Right atrium auricular region (tissue), 2 donors: ENCODE measurements at places on chromosomes 2 and 18. TPM values are rescaled to one million over a fixed set of nuclear protein-coding genes. Genes with fewer than 3 reads are reported as not detected.

Gene FRZB
- total RNA-seq: 2.4 TPM

Gene STAT4
- total RNA-seq: 15.2 TPM

Gene POTEJ
- not detected for total RNA-seq

Gene NTSR2
- total RNA-seq: not detected

Gene ZNF804A
- not detected for total RNA-seq

Gene EGR4
- 0.16 TPM for total RNA-seq

Gene C1QL2
- not detected for total RNA-seq

Gene TUBA3E
- total RNA-seq: 9.5 TPM

Gene CFAP65
- not detected for total RNA-seq

Gene LRATD1
- 10.5 TPM for total RNA-seq

Gene GALNT3
- 0.11 TPM for total RNA-seq

DNA sequence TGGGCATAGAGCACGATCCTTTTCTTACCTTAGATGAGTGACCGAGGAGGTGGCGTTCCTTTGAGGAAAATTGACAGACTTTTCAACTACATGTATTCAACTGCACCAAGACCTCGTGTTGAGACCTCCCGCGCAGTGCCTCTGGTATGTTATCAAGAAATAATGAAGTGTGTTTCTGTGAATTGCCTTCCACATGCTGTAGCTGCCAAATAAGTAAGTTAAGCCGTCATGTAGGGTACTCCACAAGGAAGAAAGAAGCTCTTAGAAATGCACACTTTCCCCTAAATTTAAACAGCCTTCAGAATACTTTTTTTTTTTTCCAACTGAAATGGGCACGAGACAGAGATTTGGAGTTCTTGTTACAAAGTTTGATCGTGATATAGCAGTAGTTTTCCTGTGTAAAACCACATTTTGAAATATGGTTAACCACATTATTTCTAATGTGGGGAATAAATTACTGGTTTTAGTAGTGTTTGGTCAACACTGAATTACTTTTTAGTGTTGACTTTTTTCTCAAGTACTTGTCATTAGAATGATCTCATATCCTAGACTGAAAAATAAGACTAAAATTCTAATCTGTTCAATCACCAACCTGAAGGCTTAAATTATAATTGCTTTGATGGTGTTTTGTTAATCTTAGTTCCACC, 30.5 kb downstream of the PDK1 start:
- no peak for DNase-seq

DNA sequence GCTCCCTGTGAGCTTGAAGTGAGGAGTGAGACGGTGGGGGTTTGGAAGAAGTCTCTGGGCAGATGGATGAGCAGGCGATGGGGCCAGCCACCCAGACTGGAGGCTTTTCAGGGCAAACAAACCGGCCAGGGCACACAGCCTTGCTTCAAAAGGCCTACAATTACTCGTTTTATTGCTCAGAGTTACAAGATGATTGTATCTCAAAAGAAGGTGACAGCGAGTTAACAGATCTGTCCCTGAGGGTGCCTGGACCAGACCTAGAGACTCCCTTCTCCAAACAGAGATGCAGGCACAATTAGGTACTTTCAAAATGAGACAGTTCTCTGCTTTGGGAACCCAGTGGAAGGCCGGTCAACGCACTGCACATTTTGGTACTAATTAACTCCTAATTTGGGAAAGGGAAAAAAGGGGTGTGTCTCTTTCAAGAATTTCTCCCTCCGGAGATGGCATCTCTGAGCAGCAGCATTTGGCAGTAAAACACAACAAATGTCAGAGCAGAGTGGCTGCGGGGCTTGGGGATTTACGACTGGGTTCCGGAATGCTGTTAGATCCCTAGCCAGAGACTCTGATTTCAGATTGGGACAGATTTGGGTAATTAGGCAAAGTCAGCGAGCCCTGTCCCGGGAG, 226.7 kb downstream of the TTC32 start:
- no peak for DNase-seq

DNA sequence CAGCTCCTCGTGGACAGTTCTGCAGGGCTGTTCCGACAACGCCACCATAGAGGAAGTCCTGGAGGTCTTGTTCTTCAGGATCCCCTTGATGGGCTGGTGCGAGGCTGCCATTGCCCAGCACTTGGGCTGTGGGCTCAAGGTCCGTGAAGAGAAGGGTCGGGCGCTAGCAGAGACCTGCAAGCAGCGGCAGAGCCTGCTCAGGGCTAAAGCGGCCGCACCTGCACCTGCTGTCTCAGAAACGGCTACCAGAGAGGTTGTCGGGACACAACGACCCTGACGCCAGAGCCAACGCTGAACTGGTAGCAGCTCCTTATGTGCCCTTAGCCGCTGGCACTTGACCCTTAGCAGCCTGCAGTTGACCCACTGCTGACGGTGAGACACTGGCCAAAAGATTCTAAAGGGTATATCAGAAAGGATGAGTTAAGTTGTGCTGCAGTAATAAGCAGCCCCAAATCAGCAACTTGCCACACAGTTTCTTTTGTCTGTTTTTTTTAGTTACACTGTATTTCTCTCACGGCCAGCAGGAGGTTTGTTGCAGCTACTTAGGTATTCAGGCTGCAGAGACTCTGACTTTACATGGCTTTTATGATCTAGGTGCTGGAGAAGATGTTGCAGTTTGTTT, 55.5 kb upstream of the ST6GAL2 start:
- no peak for DNase-seq

DNA sequence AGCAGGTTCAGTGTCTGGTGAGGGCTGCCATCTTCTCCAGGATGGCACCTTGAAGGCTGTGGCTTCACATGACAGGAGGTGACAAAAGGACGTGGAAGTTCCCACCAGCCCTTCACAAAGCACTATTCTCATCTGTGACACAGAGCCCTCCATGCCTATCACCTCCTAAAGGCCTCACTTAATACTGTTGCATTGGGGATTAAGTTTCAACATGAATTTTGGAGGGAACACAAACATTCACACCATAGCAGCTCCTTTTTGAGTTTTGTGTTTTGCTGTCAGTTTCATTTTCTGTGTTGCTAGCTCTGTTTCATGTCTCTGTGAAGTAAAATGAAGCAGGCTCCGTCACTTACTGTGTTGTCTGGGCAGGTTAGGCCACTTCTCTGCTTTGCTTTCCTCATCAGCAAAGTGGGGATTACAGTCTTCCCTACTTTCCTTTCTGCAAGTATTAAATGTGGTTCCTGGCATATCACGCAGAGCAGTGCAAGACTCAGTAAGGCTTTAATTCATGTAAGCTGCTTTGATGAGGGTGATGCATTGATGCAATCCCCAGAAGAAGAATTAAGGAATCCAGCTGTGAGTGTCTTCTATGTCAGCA, 31.6 kb downstream of the LIMS1 start:
- no peak for DNase-seq

GRCh38 chr2:108384662-108385393, 7.1 kb downstream of the SULT1C4 start:
- DNase-seq: no peak

- no peak for DNase-seq
These were observed 502.2 kb upstream of the SOX11 start for GRCh38 chr2:5190023-5190422.

- DNase-seq: no peak
These were observed 8.0 kb downstream of the AGFG1 start for GRCh38 chr2:227479865-227480475.

- no peak for DNase-seq
These were observed 77.6 kb downstream of the MAP4K4 start for GRCh38 chr2:101775092-101775491.

DNA sequence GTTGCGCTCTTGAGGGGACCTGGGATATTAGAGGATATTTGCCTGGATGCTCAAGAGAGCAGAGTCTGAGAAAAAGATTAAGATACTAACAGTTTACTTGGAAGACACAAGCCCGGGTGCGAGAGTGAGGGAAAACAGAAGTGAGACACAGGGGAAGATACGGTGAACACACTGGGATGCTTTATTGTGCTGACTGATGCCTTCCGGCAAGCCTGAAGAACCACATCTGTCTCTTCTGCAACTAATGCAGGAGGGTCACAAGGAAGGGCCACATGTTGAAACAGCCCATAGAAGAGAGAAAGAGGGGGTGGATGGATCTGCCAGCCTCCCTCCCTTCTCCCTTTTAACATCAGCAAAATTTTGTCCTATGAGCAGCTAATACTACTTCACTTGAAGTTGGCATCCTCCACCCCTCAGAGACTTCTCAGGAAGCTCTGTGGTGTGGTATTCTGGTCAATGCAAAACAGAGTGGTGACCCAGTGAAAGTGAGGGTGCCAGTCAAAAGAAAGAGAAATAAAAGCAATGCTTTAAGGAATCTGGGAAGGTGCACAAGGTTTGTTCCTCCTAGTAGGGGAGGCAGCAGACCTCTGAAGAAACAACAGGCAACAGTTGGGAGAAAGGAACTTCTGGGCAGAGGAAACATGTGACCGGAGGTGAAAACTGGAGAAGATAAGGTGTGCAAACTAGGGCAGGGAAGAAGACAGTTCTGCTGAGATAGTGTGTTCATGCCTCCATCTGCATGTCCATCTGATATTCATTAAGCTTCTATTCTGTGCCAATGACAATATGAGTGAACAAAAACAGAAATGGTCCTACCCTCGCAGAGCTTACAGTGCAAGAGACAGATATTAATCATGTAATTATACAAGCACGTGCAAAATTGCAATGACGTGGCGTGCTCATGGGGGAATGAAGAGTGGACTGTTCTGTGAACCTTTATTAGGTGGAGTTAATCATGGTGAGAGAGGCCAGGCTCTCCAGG, 107.1 kb downstream of the LYPD6B start:
- no peak for DNase-seq

DNA sequence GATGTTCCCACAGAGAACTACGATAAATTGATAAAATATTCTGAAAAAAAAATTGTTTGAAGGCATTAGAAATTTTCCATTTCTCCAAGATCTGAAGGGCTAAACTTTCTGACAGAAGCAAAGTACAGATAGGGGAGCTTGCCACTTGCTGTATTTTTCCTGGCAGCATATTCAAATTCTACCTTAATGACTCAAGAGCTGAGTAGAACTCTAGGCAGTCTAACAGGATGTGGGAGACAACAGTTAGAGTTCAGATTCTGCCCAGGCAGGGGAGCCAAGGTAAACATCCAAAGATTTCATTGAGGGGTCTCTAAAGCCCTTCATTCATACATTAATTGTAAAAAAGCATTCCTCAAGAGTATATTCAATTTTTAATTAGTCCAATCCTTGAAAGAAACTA, 46.0 kb upstream of the RIT2 start:
- no peak for DNase-seq

DNA sequence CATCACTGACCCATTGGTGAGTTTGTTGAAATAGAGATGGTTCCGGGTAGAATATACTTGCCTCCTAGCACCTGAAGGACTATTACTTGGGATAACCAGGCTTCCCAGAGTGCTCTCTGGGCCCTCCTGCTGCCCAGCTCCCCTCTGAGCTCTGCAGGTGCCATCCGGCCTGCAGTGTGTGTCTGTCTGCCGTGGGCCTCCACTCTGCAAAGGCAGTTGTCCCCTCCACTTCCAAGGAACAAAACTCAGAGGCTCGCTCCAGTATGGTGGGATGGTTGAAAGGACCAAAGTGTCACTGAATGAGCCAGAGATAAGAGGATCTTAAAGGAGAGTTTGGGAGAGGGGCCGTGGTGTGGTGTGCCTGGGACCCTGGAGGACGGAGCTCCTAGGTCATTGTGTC, 57.3 kb downstream of the SH3BP4 start:
- DNase-seq: no peak

DNA sequence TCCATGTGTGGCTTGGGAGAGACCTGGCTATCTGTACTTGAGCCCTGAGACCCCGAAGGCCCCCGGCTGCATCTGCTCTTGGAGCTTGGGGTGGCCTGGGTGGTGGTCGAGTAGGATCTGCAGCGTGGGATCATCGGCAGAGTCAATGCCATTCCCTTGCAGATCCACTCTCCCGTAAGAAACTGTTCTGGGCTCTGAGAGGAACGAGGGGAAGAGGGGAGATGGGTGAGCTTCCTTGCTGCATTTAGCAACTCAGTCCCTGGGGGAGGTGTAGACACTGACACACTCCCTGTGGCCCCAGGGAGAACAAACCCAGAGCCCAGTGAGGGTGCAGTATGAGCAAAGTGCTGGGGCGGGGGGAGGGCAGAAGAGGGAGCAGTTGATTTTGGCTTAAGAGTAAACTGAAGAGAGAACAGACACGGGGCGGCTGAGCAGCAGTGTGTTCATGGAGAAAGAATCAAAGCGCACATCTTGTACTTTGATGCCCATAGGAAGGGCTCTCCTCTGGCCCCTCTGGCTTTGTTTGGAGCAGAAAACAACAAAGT, 8.5 kb downstream of the GREB1 start:
- no peak for DNase-seq

GRCh38 chr2:128310094-128310716, 8.5 kb downstream of the HS6ST1 start:
- DNase-seq: no peak

DNA sequence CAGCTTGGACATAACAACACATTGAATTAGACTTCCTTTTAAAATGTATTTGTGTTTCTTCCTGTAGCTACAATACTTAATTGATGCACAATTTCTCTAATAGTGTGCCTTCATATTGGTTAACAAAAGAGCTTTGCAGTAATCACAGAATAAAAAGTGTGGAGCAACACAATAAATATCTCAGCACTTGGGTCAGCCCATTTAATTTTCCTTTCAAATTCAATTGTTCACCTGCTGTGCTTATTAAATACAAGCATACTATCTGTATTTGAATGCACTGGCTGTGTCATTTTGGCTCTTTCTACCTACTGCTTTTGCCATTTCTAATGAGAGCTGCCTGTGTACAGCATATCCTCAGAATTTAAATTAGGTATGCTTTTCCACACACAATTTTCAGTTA, 1641.3 kb upstream of the SLC39A10 start:
- DNase-seq: no peak

DNA sequence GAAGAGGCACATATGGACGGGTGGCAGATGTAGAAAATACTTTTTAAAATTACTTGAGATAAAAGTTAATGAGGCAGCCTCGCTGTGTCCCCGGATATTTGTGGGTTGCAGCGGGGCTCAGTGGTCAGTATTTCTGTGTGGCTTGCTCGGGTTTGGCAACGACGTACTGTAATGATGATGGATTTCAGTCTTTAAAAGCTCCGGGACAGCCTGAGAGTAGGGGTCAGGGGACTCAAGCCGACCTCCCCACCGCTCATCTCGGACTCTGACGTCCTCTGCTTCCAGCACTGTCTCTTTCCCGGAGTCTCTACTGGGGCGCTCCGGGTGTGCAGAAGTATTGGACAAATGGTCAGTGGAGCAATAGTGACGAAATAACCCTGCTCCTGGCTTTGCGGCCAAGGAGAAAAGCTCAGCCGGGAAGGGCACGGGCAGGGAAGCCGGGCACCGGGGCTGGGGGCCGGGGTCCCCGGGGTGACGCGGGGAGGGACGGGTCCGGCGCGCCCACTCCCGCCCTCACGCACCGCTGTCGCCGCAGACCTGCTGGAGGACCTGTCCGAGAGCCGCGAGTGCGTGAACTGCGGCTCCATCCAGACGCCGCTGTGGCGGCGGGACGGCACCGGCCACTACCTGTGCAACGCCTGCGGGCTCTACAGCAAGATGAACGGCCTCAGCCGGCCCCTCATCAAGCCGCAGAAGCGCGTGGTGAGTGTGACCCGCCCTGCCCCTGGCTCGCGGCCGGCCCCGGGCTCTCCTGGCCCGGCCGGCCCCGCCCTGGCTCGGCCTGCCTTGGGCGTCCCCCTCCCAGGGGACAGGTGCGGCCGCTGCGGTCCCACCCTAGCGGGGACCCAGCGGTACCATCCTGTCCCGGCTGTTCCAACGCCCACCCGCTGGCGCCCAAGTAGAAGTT, 7.3 kb downstream of the GATA6 start:
- DNase-seq: no peak

- no peak for DNase-seq
These were observed 25.9 kb downstream of the COL5A2 start for GRCh38 chr2:189153619-189154018.
